Kidney (tissue), 22 donors: ENCODE measurements at places on chromosomes 11 and 22.

DNA sequence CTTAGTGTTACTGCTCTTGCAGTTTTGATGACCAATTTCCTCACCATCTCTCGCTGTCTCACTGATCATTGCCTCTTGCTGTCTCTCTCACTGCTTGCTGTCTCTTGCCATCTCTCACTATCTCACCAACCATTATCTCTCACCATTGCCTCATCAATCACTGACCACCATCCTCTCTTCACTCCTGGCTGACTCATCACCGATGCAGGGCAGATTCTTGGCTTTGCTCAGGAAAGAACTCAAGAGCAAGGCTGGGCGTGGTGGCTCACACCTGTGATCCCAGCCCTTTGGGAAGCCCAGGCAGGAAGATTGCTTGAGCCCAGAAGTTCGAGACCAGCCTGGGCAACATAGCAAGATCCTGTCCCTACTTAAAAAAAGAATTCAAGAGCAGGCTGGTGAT is 66.3 kb upstream of the SYN3 start:
- DNase-seq: no peak

GRCh38 chr11:15841931-15842740 is 514.2 kb downstream of the SOX6 start:
- no peak for DNase-seq

- DNase-seq: no peak
Observed at GRCh38 chr11:117818041-117818873, 6.3 kb downstream of the FXYD2 start.

DNA sequence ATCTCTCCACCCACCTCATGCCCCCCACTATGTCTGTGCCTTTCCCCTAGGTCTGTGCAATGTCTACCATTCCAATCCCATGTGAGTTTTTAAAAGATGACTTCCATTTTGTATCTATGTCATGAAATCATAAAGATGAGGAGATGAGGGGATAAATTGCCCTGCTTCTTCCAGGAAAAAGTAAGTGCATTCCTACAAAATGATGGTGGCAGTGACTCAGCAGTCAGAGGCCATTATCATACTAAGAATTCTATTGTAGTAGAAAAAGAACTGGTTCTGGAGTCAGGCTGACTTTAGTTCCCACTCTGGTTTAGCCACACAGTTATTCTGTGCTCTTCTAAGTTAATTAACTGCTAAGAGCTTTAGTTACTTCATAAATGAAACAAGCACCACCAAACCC is 89.6 kb upstream of the API5 start:
- no peak for DNase-seq
